ENCODE measurements at places on chromosomes 4 and X. TPM values are rescaled to one million over a fixed set of nuclear protein-coding genes. Genes with fewer than 3 reads are reported as not detected.

The TEX13C gene
- total RNA-seq: not detected

The NHSL2 gene
- total RNA-seq: not detected

The FAM236B gene
- total RNA-seq: not detected

The GLUD2 gene
- total RNA-seq: 0.24 TPM

The STATH gene
- total RNA-seq: not detected

The SUV39H1 gene
- total RNA-seq: 34.2 TPM

The GUCY1B1 gene
- not detected for total RNA-seq

The FMR1NB gene
- total RNA-seq: not detected

Data from OCI-LY7 (cell line).